Kidney (tissue), 22 donors: ENCODE measurements at places on chromosomes 7 and 10. TPM values are rescaled to one million over a fixed set of nuclear protein-coding genes. Genes with fewer than 3 reads are reported as not detected.

Gene SPDYE5
- total RNA-seq = not detected

GRCh38 chr7:103660455-103661371, 214.7 kb upstream of the SLC26A5 start:
- peak; percentile 8 for DNase-seq

GRCh38 chr10:22791665-22792064, 77.3 kb upstream of the PIP4K2A start:
- no peak for DNase-seq

DNA sequence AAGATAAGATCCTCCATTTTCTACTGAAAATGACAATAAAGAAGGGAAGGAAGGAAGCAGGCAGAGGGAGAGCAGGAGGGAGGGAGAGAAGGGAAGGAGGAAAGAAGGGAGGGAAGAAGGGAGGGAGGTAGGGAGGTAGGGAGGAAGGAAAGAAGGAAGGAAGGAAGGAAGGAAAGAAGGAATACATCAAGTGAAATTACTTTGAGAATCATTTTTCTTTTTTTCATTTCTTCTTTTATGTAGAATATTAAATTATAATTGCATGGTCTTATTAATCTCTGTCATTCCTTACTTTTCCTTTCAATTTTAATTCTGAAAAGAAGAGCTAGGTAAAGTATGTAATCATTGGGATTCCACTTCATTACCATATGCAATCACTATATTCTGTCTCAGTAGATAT, 97.8 kb downstream of the PLXDC2 start:
- DNase-seq = no peak

- DNase-seq = no peak
These were observed 89.4 kb downstream of the JCAD start for GRCh38 chr10:29970012-29970396.

DNA sequence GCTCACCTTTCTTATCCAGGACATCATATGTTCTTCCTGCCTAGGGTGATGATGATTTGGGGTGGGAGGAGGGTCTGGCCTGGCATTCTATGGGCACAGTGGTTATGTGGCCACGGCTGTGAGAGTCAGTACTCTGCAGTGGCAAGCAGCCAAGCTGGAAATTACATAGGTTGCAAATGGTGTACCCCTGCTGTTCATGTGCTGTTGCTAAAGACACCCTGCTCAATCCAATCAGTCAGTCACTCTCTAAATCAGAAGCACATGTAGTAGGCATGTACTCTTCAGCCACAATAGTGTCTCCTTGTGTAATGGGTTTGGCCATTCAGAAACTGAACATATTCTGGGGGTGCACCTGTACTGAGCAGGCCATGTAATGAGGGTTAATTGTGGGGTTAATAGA, 449.1 kb upstream of the ANKRD30A start:
- DNase-seq = no peak

GRCh38 chr7:17902599-17902998, 37.7 kb downstream of the SNX13 start:
- no peak for DNase-seq

Gene NOS3
- 51.7 TPM for total RNA-seq

DNA sequence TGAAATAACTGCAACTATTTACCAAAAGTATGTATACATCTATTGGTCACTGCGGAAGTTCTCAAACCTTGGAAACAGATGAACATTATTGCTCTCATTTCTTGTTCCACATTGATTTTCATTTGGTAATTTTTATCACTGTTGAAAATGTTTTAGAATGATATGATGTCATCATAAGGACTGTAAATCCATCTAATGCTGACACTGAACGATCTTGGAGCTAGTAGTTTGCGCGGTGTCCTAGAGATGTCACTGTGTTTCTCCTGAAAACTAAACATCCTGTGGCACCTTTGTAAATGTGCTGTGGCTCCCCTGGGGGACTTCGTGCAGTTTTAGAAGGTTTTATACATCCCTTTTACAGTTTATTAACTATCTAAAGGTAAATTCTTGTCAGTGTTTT, 73.5 kb downstream of the DNAJB9 start:
- no peak for DNase-seq

- DNase-seq = no peak
These were observed 13.9 kb upstream of the SFRP5 start for GRCh38 chr10:97785731-97786130.

Gene SEMA3E
- total RNA-seq = 1.1 TPM

DNA sequence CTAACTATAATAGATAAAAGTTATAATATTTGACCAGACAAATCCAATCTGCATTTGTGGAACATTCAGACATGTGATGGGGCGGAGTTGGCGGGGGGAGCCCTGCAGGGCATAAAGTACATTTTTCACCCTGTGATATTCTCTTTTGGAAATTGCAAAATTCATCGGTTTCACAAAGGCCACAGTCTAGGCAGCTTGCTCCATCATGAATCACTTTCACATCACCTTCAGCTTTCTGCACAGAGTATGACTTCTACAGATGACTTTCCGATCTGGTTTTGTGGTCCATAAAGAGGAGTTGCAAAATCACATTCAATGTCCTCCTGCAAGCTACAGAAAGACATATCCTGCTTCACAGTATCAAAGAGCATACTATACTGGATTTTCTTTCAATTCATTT, 51.4 kb upstream of the APBB1IP start:
- DNase-seq = no peak

DNA sequence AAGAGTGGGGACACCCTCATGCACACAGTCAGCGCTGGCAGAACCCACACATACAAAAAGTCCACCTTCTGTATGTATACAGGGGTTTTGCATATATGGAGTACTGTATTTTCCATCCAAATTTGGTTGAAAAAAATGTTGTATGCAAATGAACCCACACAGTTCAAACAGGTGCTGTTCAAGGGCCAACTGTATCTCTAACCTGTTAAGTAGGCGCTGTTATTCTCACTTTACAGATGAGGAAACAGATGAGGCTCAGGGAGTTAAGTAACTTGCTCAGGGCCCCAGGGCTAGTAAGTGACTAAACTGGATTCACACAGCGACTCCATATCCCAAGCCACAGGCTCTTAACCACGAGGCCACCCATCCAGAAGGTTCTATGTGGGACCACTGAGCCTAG, 69.9 kb downstream of the C10orf105 start:
- no peak for DNase-seq

GRCh38 chr10:101616415-101617101, 28.4 kb downstream of the DPCD start:
- DNase-seq = peak; percentile 40

- DNase-seq = no peak
These were observed 74.9 kb downstream of the GFRA1 start for GRCh38 chr10:116197946-116198675.

Gene LRWD1
- total RNA-seq = 14.1 TPM

GRCh38 chr7:110296321-110296720, 794.6 kb upstream of the LRRN3 start:
- DNase-seq = no peak

Gene AUTS2
- total RNA-seq = 33.8 TPM

GRCh38 chr10:77125231-77125630, 512.4 kb downstream of the KCNMA1 start:
- DNase-seq = no peak

DNA sequence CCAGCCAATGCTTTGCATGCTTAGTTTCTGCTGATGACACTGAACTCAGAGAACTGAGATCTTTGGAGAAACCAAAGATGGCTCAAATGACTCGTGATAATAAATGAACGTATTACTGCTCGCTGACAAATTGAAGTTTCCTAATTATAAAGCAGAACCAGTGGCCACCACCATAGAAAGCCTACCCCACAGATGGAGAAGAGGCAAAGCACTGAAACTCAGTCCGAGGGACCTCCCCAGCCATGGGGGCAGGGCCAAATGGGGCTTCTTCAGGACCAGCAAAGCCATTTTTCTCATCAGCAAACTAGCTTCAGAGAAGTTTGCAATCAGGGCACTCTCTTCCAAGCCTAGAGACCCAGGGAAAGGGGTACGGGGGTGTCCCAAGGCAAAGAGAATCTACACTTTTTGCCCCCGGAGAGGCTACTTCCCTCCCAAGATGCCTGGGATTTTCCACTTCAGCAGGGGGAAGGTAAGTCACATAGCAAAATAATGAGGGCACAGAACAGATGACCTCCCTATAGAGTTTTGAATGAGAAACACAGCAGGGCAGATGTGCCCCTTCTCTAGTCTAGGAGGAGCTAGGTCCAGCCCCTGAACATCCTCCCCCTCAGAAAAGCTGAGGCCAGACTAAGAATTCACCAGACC, 4.3 kb upstream of the IL6 start:
- no peak for DNase-seq

Gene NUTM2E
- 0.16 TPM for total RNA-seq

DNA sequence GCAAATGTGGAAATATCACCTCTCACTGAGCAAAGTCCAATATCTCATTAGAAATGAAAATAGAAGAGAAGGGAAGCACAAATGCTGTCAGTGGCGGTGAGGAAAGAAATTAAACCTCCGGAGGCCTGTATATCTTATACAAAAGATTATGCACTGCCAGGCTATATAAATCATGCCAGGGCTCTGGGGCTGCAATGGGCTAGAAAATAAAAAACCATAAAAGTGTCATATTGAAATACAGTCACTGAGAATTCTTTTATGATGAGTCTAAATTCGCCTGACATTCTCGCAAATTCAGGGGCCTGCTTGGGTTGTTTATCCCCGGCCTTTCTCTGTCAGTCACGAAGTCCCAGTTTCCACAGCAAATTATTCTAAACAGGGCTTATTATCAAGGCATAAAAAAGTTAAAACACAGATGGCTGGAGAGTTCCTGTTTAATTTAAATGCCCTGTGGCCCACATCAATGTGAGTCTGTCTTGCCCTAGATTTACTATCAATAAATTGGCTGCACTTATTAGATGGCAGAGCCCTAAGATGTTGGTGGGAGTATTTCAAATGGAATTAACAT, 193.8 kb downstream of the SNX10 start:
- DNase-seq = no peak

DNA sequence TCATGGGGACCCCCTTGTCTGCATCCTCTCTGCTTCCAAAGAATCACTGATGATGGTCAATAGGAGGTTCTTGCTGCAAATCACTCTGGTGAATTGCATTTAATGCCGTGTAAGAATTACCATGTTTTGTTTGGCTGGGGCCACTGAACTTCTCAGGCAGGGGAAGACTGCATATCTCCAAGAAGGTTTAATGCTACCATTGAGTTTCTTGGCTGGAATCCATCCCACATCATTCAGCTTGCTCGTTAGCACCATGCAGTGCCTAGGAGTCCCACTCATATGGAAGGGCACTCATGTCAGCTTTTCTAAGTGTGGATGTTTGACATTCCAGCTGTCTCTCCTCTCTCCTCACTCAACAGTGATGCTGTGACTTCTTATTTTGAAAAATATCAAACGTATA, 50.2 kb upstream of the BAMBI start:
- DNase-seq = no peak

- DNase-seq = peak; percentile 5
These were observed 6.5 kb downstream of the BTBD16 start for GRCh38 chr10:122277526-122278136.

DNA sequence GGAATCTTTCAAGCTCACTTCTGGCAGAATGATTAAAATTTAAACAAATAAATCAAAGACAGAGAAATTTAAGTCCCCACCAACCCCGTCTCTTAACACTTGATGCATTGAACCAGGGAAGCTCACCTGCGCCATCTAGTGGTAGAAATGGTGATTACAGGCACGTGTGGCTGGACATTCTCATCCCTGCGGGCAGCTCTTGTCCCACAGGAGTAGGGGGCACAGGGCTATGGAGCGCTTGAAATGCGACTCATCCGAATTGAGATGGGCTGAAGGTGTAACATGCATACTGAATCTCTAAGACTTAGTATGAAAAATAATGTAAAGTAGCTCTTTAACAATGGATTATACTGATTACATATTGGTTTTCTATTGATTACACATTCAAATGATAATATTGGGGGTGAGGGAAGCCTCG, 24.8 kb upstream of the SLIT1 start:
- DNase-seq = peak; percentile 86

DNA sequence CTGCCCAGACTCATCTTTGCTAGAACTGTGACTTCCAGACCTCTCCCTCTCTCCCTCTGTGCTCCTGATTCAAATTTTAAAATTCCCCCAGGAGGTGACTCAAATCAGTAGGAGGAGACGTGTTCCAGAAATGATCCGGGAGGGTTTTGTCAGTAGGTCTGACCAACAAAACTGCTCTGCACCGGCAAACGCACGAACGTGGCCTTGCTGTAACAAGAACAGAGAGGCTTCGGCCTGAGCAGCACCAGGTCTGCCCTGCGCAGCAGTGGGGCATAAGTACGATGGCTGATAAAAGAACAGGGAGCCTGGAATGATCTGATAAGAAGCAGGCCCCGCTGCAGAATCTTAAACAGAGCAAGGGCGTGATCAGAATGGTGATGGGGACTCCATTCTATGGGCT, 152.7 kb upstream of the AUTS2 start:
- DNase-seq = no peak

DNA sequence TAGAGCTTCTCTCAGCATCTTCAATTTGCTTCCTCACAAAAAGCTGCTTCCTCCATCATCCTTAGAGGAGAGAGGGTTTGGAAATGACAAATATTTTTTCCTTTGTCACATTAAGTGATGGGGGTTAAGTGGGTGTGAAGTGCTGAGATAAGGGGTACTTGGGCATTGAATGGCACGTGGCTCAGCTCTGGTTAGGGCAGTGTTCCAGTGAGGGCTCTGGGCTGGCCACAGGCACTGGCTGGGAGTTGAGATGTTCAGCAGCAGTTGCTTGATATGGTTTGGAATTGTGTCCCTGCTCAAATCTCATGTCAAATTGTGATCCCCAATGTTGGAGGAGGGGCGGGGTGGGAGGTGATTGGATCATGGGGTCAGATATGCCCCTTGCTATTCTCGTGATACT, 33.7 kb upstream of the CHCHD3 start:
- no peak for DNase-seq

DNA sequence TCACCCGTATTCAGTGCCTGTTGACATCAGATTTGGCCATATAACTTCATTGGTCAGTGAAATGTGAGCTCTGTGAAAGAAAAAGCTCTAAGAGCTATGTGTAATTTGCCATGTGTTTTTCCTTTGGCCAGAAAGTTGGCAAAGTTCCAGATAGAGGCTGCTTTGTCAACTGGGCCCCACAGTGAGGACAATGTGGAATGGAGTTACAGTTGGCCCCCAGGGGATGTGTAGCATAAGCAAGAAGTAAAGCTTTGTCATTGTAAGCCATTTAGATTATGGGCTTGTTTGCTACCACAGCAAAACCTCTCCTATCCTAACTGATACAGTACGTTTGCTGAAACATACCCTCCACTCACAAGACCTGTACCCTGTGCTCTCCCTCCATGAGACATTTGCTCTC, 119.1 kb upstream of the HABP2 start:
- DNase-seq = no peak

- no peak for DNase-seq
These were observed 3.3 kb downstream of the MAP3K8 start for GRCh38 chr10:30437031-30437841.
